Kidney (tissue), 22 donors: ENCODE measurements at places on chromosomes 5 and 9. TPM values are rescaled to one million over a fixed set of nuclear protein-coding genes. Genes with fewer than 3 reads are reported as not detected.

MAPK9 gene
- polyA plus RNA-seq: 17.3 TPM

TSLP gene
- 0.60 TPM for polyA plus RNA-seq

ERCC6L2 gene
- polyA plus RNA-seq: 4.4 TPM

PDLIM4 gene
- 31.6 TPM for polyA plus RNA-seq

CAAP1 gene
- 15.2 TPM for polyA plus RNA-seq

ARHGAP26 gene
- polyA plus RNA-seq: 2.5 TPM

C6 gene
- 5.2 TPM for polyA plus RNA-seq

GRCh38 chr9:37943345-37944265 is 39.7 kb upstream of the SLC25A51 start:
- peak overlapping the region; percentile 70 for H3K27ac ChIP-seq
- H3K36me3 ChIP-seq: no peaks in the 10 kb centered on the region
- peak; percentile 78 for DNase-seq
- H3K4me3 ChIP-seq: no peak overlapping the region
- H3K27me3 ChIP-seq: no peaks in the 10 kb centered on the region

DNA sequence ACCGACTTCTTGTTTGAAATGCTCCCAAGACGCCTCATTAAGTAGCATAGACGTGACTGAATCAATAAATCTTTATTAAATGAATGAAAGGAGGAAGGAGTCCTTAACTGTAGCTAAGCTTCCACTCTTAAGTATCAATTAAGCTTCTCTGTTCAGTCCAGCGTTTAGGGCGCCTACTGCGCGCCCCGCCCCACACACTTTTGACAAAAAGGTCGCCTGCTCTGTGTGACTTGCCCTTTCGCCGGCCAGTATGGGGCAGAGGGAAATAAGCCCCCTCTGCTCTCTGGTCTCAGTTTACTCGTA is 662 bp upstream of the DOLPP1 start:
- H3K4me3 ChIP-seq: peak overlapping the region; percentile 77
- no peaks in the 10 kb centered on the region for H3K36me3 ChIP-seq
- no peak for DNase-seq
- no peaks in the 10 kb centered on the region for H3K27me3 ChIP-seq

GRCh38 chr5:136388474-136388873 is 23.1 kb upstream of the TRPC7 start:
- H3K27ac ChIP-seq: no peak overlapping the region
- no peaks in the 10 kb centered on the region for H3K4me1 ChIP-seq
- H3K4me3 ChIP-seq: no peak overlapping the region
- H3K36me3 ChIP-seq: no peaks in the 10 kb centered on the region
- DNase-seq: no peak

DNA sequence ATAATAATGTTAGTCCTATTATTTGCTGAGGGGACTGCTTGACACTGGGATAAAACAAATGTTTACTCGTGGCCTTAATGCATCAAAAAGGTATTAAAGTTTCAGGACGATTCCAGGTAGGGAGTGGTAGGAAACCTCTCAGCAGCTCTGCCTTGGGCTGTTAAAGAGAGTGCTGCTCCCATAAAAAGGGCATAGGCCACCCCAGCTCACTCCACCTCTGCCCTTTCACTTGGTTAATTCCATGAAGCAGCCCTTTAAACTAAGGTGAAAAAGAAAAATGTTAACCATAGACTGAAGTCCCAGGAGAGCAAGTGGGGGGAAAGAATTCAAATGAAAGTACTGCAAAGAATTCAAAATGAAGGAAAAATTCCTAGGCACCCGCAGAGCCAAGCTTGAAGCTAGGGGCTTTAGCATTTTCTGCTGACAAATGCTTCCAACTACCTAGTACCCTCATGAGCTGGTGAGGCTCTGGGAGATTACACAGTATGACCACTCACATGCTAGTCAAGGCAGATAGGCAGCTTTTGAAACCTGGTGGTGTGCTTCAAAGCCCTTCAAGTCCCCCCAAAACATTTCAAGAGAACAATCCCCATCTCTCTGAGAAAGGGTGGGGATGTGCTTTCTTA is 8.5 kb downstream of the KLF9 start:
- no peaks in the 10 kb centered on the region for H3K27me3 ChIP-seq
- H3K27ac ChIP-seq: peak overlapping the region; percentile 71
- H3K4me1 ChIP-seq: peaks cover 61% of the 10 kb centered on the region
- H3K4me3 ChIP-seq: peak overlapping the region; percentile 14
- no peak for DNase-seq

DNA sequence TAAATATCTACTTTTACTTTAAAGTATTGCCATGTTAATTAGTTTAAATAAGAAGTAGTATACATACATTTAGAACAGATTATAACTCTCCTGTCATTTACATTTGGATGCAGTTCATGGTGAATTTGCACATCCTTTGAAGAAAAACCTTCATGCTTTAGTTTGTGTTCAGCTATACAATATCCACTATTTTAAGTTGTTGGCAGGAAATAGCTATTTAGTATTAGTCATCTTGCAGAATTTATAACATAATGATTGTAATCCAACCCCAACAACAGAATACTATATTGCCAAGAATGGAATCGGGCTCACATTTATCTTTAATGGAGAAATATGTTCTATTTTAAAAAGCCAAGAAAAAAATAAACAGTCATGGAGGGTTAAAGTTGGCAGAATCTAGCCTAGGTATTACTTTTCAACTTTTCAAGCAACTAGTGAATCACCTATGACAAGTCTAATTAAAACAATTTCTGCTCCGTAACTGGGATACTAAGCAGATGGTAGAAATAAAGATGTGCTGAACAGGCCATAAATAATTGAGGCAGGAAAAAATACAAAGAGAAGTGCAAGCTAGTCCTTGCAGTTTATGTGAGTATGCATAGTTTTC is 1170.6 kb upstream of the NUDT12 start:
- no peak for DNase-seq
- H3K36me3 ChIP-seq: no peaks in the 10 kb centered on the region
- no peak overlapping the region for H3K27ac ChIP-seq

- H3K4me1 ChIP-seq: no peaks in the 10 kb centered on the region
- H3K4me3 ChIP-seq: no peak overlapping the region
- no peaks in the 10 kb centered on the region for H3K36me3 ChIP-seq
- no peaks in the 10 kb centered on the region for H3K27me3 ChIP-seq
- H3K27ac ChIP-seq: no peak overlapping the region
Observed at GRCh38 chr5:132181011-132181629, 46.5 kb downstream of the P4HA2 start.

DNA sequence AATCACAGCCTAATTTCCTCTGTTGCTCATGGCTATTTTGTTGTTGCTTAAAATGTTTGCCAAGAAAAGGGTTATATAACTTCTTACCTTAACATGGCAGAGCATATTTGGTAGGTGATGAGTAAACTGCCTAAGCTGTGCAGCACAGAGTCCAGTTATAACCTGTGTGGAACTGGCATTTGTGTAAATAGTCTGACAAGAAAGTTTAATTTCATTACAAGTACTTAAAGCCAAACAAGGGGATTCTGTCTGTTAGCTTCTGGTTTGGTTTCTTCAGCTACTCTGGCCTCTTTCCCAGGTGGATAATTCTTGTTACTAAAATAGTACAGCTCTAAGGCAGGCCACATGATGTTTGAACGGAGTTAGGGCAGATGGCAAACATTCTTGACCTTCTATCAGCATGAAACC is 72.2 kb downstream of the PTCD2 start:
- H3K4me1 ChIP-seq: no peaks in the 10 kb centered on the region
- no peaks in the 10 kb centered on the region for H3K27me3 ChIP-seq
- H3K36me3 ChIP-seq: no peaks in the 10 kb centered on the region
- no peak overlapping the region for H3K4me3 ChIP-seq

DNA sequence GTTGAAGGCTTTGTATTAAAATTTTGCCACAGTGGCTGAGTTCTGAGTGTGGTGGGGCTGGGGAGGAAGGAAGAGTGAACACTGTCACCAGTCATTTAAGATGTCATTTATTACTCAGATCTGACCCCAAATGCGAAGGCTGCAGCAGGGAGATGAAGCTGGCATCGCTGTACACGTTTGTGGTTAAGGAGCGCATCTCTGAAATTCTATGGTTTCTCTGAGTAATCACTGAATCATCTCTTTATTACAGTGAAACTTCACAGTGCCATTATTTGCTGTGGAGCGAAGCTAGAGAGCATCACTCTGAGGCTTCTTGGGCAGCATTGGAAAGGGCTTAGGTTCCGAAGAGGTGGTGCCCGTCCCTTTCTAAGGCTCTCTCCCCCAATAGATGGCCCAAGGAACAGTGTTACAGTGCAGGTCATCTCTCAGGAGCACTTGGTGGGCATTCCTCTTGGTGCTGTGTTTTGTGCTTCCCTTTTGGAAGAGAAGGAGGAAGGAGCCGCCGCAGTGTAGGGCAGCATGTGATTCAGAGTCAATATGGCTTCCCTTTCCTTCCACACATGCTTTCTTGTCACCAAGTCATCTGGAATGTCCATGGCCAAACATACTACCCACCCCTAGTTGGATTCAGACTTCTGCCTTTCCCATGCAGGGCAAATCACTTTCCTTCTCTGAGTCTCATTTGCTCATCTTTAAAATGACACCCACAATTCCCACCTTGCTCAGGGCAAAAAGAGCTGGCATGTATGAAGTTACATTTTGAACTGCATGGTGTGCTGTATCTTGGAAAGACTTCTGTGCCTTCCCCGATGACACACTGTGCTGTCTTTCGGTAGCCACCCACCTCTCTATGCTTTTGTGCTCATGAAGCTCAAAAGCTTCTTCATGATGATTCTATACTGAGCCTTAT is 9.3 kb upstream of the TEX48 start:
- H3K36me3 ChIP-seq: no peaks in the 10 kb centered on the region
- DNase-seq: no peak
- H3K4me3 ChIP-seq: no peak overlapping the region
- no peaks in the 10 kb centered on the region for H3K27me3 ChIP-seq
- no peaks in the 10 kb centered on the region for H3K4me1 ChIP-seq

DNA sequence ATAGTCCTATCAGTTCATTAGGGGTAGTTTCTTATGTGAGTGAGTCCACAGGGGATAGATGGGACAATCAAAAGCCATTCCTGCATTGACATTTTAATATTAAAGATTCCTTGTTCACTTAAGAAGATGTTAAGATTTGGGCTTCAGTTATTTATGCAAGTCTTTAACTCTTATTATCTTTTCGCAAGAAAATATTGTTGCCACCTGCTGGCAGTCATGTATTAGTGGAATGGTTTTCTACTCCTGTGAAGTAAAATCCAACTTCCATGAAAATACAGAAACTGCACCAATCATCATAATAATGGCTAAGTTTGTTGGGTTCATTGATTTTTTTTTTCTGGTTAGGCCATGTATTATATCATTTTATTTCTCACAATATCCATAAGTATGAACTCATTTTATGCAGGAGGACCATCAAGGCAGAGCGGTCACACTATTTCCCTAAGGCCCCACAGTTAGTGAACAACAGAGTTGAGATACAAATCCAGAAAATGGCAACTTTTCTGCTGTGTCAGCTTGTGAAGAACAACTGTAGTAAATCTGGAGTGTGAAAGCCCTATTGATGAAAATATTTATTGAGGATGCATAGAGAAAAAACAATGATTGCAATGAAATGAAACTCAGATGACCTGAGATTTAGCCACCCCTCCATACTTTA is 88.5 kb upstream of the TXNDC8 start:
- H3K4me3 ChIP-seq: no peak overlapping the region
- DNase-seq: peak; percentile 13
- no peaks in the 10 kb centered on the region for H3K4me1 ChIP-seq
- H3K27ac ChIP-seq: no peak overlapping the region
- H3K36me3 ChIP-seq: no peaks in the 10 kb centered on the region

- no peaks in the 10 kb centered on the region for H3K36me3 ChIP-seq
- no peak for DNase-seq
- H3K4me3 ChIP-seq: no peak overlapping the region
- no peak overlapping the region for H3K27ac ChIP-seq
- no peaks in the 10 kb centered on the region for H3K4me1 ChIP-seq
Observed at GRCh38 chr9:33506626-33507370, 17.3 kb upstream of the ANKRD18B start.

DNA sequence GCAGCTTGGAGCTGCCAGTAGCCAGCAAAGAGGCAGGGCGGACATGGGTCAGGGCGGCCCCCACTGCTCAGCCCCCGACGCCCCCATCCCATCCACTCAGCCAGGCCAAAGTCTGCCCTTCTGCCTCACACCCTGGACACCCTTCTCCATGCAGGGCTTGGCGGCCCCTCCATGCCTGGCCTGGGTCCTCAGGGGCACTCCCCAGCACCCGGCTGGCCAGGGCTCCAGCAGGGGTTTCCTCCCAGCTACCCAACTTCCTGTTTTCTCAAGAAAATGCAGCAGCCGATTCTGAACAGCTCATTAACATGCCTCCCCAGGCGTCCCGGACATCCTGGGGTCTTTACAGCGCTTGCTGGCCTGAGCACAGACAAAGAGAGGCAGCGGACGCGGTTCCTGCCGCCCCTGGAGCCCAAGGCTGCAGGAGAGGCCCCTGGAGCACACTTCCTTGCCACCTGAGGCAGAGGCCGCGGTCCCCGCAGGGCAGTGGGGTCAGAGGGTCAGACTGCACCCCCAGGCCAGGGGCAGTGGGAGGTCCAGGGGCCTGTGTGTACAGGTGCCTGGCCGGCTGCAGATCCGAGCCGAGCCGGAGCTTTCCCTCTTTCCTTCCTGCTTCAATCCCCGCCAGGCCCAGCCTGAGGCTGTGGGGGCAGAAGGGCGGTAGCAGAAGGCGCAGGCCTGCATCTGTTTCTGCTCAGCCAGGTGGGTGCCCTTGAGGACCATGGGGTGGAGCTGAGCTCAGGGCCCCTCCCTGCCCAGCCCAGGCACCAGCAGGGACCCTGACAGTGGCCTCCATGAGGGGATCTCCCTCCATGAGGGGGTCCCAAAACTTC is 18.7 kb upstream of the NRARP start:
- no peaks in the 10 kb centered on the region for H3K36me3 ChIP-seq
- H3K27ac ChIP-seq: no peak overlapping the region
- no peak overlapping the region for H3K4me3 ChIP-seq
- H3K27me3 ChIP-seq: no peaks in the 10 kb centered on the region

DNA sequence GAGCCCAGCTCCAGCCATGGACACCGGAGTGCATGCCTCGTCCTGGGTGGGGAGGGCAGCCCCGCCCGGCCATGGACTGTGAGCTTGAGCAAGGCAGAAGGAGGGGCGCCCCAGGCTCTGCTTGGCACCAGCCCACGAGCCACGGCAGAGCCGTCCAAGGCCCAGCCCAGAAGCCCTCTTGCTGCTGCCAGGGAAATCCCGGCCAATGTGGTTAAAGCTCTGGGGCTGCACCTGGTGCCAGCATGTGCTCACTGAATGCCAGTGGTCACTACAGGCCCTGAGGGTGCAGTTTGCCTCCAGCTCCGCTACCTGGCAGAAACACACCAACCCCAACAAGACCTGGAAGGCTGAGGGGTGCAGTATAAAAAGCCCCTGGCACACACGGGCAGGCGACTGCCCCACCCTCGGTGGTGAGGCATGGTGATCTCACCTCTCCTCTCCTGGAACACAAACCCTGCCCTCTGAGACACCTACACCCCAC is 11.8 kb downstream of the BRD3 start:
- H3K4me3 ChIP-seq: no peak overlapping the region
- H3K36me3 ChIP-seq: no peaks in the 10 kb centered on the region
- H3K27ac ChIP-seq: peak overlapping the region; percentile 77
- H3K27me3 ChIP-seq: no peaks in the 10 kb centered on the region

DNA sequence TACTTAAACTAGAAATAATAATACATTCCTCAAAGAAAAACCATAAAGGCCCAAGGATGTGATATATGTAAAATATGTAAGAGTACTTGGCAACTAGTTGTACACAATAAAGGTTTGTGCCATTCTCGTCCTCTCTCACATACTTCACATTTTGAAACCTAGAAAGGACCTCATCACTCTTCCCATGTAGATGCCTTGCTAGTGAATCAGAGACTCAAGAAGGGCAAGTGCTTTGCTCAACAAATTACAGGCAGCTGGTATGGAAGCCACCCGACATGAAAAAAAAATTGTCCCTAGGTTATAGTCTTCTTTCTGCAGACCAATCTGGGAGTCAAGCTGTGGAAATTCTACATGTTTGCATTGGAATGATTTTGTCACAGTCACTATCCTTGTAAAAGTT is 31.7 kb downstream of the ADRB2 start:
- no peak overlapping the region for H3K4me3 ChIP-seq
- H3K4me1 ChIP-seq: no peaks in the 10 kb centered on the region
- no peaks in the 10 kb centered on the region for H3K36me3 ChIP-seq
